Stimulated activated naive CD4-positive, alpha-beta T cell (primary cell): ENCODE measurements at places on chromosomes 4 and X.
A peak's percentile ranks its signal among the peaks of the same experiment; 100 is the strongest.

GRCh38 chr4:78599931-78600375 is 48.4 kb downstream of the ANXA3 start:
- no peak for DNase-seq

GRCh38 chrX:154018518-154019060 is 1.1 kb downstream of the IRAK1 start:
- no peak for DNase-seq

GRCh38 chr4:7325541-7325940 is 109.2 kb downstream of the PSAPL1 start:
- no peak for DNase-seq

DNA sequence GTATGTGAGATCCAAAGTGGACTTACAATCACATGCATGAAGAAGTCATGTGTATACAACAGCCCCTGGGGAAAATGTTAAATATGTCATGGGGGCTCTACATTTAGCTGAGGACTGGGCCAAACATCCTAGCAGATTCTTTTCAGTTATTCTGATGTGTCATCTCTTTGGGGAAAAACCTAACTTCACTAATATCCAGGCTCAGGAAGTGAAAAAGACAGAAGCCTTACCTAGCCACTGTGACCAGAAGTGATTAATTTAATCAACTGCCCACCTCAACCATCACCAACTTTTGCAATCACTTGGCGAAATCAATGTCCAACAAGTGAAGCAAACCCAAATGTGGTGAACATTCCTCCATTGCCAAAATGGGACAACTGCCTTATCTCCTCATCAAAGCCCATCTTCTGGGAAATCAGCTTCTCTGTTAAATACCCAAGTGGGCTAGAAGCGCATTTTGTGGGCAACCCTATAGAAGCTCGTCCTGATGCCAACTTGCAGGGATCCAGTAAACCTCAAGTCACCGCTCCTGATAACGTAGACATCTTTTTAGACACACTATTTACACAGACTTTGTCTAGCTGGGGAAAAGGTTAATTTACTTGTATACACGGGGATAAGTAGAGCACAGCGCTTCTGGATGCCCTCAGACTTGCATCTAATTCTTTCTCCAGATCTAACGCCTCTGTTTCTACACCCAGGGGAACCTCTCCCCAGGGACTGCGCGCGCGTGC is 1.4 kb upstream of the HHIP start:
- no peak for DNase-seq

DNA sequence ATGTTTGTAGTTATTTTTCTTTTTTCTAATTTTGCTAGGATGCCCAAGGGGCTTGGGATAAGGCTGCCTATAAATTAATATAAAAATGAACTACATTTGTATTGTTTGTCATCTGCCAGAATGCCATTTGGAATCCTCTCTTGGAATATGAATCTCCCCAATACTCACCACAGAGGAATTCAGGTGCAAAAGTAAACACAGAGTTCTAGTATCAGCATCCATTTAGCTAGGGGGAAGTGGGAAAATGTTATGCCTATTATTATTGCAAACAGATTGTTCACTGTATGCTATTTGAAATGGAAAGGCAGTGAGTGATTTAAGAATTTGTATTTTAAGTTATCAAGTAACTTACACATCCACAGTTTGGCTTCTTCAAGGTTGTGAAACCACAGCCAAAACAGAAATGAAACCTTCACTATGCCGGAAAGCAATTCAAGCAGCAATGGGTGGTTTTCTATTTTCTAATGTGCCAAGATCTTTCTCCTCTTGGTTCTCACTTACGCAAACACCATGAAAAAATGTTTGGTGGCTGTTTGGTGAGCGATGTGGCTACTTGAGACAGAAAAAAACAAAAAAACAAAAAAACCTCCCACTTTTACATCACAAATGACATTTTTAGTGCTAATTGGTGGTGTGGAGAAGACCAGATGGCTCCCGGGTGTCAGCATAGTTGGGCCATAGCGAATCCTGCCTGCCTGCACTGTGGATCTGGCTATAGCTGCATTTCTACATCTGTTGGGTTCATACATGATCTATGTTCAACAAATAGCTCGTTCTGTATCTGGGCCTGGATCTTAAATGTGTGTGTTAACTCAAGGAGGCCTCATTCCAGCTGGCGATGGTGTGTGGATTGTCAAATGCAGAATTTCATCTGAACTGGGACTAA is 200.8 kb upstream of the GIMD1 start:
- DNase-seq, result no peak

DNA sequence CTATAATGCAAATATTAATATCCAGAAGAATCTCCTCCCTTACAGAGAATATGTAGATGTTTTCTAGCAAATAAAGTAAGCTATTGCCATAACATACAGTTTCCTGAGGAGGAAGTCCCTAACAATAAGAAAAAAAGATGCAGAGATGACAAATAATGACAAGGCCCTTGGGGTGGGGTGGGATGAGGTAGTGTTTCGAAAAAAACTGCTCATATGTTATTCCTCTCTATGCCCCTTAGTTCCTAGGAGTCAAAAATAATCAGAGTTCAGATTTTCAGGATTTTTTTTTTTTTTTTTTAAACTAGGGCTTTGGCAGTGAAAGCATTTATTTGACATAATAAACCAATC is 99.0 kb downstream of the ZAR1 start:
- DNase-seq, result no peak

- no peak for DNase-seq
Observed at GRCh38 chrX:40097141-40097503, 636 bp downstream of the BCOR start.

- DNase-seq, result peak; percentile 21
Observed at GRCh38 chrX:153726286-153727122, 1.8 kb downstream of the ABCD1 start.

GRCh38 chr4:39367166-39367565 is 1.0 kb upstream of the RFC1 start:
- no peak for DNase-seq

DNA sequence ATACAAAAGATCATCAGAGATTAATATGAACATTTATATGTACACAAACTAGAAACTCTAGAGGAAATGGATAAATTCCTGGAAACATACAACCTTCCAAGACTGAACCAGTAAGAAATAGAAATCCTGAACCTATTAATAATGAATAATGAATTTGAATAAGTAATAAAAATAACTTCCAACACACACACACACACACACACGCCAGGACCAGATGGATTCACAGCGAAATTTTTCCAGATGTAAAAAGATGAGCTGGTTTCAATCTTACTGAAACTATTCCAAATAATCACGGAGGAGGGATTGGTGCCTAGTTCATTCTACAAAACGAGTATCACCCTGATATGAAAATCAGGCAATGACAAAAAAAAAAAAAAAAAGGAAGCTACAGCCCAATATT is 1095.0 kb downstream of the FAT4 start:
- no peak for DNase-seq

GRCh38 chr4:2341911-2342652 is 76.4 kb downstream of the ZFYVE28 start:
- DNase-seq, result no peak

DNA sequence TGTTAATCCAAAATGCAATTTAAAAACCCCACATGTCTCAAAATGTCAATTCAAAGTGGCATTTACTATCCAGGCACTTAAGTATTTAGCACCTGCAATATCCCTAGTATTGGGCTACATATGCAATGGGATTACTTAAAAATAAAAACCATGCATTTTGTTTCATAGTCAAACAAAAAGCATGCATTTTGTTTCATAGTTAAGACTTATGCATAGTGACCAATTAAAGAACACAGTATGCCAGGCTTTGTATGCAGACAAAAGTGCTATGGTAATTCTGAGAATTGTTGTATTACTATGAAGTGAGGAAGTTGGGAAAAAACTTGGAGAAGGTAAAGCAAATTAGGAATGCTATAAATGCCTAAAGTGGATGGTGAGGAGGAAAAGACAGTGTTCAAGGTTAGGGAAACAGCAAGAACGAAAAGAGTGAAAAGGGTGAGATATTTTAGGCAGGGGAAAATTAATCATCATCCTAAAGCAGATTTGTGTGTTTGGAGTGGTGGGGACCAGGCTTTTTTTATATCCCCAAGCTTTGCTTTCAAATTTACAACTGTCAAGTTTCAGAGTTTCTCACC is 10.6 kb upstream of the BMP2K start:
- no peak for DNase-seq

GRCh38 chrX:96764864-96765263 is 80.2 kb downstream of the DIAPH2 start:
- no peak for DNase-seq

DNA sequence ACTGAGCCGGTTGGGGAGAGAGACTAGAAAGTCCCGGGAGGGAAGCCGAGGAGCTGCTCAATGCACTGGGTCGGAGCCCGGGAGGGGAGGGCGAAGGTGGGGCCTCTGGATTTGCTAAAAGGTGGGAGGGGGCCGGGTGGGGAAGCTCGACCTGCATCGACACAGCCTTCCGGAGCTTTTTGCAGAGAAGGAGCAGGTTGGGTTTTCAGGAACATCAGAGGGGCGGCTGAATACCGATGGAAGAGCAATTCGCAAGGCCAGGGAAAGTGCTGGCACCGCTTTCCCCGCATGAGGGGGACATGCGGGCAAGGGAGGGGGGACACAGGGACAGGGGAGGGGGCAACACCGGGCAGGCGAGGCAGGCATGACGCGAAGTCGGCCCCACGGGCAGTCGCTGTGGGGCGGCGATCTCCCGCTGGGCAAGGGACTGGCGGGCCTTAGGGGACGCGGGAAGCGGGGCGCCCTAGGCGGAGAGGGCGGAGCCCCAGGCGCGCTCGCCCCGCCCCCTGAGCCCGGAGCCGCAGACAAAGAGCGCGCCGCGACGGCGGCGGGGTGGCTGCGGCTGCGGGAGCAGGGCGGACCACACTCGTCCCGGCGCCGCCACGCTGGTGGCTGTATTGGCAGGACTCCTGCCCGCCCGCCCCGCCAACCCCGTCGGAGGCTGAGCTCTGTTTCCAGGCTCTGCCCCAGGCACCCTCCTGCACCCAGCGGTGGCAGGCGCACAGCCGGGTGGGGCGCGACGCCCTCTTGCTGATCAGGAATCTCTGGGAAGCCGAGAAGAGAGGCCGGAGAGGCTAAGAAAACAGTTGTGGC is 11.6 kb downstream of the PDZD4 start:
- DNase-seq, result no peak

DNA sequence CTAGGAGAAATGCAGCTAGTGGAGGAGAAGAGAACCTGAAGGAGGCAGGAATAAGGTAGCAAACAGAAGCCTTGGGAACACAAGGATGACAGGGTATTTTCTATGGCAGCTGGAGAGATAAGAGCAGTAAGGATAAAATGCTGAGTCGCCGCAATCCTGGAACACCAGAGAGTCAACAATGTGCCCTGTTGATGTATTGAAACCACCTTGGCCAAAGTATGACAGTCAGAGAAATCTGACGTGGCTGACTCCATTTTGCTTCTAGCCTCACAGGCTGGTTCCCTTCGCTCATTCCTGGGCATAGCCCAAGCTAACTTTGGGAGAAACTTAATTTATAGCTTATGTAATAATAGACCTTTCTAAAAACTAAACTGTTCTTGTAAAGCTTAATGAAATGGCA is 56.6 kb upstream of the C4orf54 start:
- DNase-seq, result no peak

- peak; percentile 91 for DNase-seq
Observed at GRCh38 chrX:71365875-71366673, at the start of gene TAF1. Gene TAF1, plus strand, starts transcription at chrX:71366357. Its CDS starts 18 bp downstream, at chrX:71366375.
